Cardiac ventricle fibroblast (primary cell): ENCODE measurements at places on chromosomes 5 and 9. TPM values are rescaled to one million over a fixed set of nuclear protein-coding genes. Genes with fewer than 3 reads are reported as not detected.

Gene LCP2
- 0.10 and 0.12 TPM in 2 replicates for total RNA-seq

Gene ZFP37
- 1.1 and 1.4 TPM in 2 replicates for total RNA-seq

Gene EGFLAM
- total RNA-seq: 1.6 and 4.8 TPM in 2 replicates

Gene PTPN3
- total RNA-seq: 4.1 and 8.5 TPM in 2 replicates

Gene NR4A3
- 0.12 TPM in 1 of 2 replicates, not detected in the other for total RNA-seq

Gene SOX30
- not detected in 2 replicates for total RNA-seq

Gene LECT2
- not detected in 2 replicates for total RNA-seq

Gene BHMT2
- 3.2 and 5.6 TPM in 2 replicates for total RNA-seq

Gene DDX4
- total RNA-seq: not detected in 2 replicates

Gene SLC34A1
- total RNA-seq: not detected in 2 replicates

Gene FOXD4L6
- 0.19 TPM in 1 of 2 replicates, not detected in the other for total RNA-seq

Gene COL23A1
- total RNA-seq: 0.29 and 0.75 TPM in 2 replicates

Gene PRDM9
- total RNA-seq: not detected in 2 replicates

Gene FAT2
- total RNA-seq: 0.05 and 0.06 TPM in 2 replicates

Gene KCTD16
- total RNA-seq: 0.10 and 0.12 TPM in 2 replicates

Gene DMRTA1
- under 0.01 TPM in 1 of 2 replicates, not detected in the other for total RNA-seq

Gene MARCOL
- not detected in 2 replicates for total RNA-seq

Gene C9orf50
- total RNA-seq: 0.12 TPM in 1 of 2 replicates, not detected in the other

Gene PRUNE2
- 12.7 and 15.6 TPM in 2 replicates for total RNA-seq

Gene PTGES
- total RNA-seq: 7.4 and 8.9 TPM in 2 replicates

Gene IFNA2
- total RNA-seq: not detected in 2 replicates

Gene PCDHGB6
- total RNA-seq: 2.6 and 3.6 TPM in 2 replicates

Gene GPX8
- 108 and 132 TPM in 2 replicates for total RNA-seq

Gene GARIN3
- not detected in 2 replicates for total RNA-seq

Gene GRIA1
- not detected in 2 replicates for total RNA-seq

Gene MYOT
- not detected in 2 replicates for total RNA-seq

Gene DBH
- total RNA-seq: not detected in 2 replicates

Gene AIF1L
- 0.75 and 0.88 TPM in 2 replicates for total RNA-seq

Gene AGPAT2
- 42.3 and 45.0 TPM in 2 replicates for total RNA-seq

Gene PHF19
- 22.9 and 28.7 TPM in 2 replicates for total RNA-seq

Gene SHC3
- total RNA-seq: 4.1 and 4.5 TPM in 2 replicates

Gene SLC34A3
- not detected in 2 replicates for total RNA-seq

Gene CACNA1B
- total RNA-seq: under 0.01 TPM in 1 of 2 replicates, not detected in the other

Gene PDE4D
- total RNA-seq: 4.5 and 7.0 TPM in 2 replicates

Gene PCDHGA7
- 9.9 and 10.7 TPM in 2 replicates for total RNA-seq

Gene PCDHB6
- 0.06 and 0.39 TPM in 2 replicates for total RNA-seq

Gene RAB14
- total RNA-seq: 30.3 and 32.0 TPM in 2 replicates

Gene HTR1A
- not detected in 2 replicates for total RNA-seq
